ENCODE measurements at places on chromosomes 12 and 14. TPM values are rescaled to one million over a fixed set of nuclear protein-coding genes. Genes with fewer than 3 reads are reported as not detected.

SYT1 gene
- 0.22 TPM for polyA plus RNA-seq

TAS2R8 gene
- not detected for polyA plus RNA-seq

TAC3 gene
- not detected for polyA plus RNA-seq

RPL10L gene
- polyA plus RNA-seq: not detected

GSG1 gene
- polyA plus RNA-seq: 4.0 TPM

CISTR gene
- polyA plus RNA-seq: not detected

RD3L gene
- polyA plus RNA-seq: not detected
